ENCODE measurements at places on chromosomes 2 and 18.

DNA sequence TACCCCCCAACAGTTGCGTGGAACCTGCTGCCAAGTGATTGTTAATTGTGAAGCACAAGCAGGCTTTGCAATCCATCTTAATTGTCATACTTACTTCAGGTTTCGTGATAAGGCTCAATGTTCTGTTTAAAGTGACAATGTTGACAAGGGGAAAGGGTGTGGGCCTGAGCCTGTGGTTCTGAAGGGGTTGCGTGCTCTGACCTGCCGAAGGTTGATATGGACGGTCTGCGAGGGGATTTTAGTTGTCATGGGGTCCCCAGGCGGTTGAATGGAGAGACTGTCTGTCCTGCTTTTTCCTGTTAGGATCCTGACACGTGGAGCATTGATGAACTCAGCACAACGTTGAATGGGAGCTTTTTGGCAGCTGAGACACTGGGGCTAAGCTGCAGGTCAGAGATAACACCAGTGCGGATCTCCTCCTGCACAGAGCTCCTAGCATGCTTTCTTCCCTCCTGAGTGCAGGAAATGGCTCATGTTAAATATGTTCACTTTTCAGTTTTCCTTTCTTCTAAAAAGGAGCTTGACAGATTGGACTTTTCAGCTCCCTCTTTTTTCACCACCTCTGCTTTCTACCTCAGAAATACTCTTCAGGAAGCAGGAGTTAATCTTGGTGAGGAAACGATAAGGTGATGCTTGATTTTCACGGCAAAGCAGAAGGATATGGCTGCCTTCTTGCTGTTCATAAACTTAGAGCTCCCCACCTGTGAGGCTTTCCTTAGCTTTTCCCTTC is 62.9 kb upstream of the ZEB2 start:
- no peak for DNase-seq

- no peak for DNase-seq
Measured at GRCh38 chr2:161206471-161207032, 46.3 kb downstream of the TANK start.

DNA sequence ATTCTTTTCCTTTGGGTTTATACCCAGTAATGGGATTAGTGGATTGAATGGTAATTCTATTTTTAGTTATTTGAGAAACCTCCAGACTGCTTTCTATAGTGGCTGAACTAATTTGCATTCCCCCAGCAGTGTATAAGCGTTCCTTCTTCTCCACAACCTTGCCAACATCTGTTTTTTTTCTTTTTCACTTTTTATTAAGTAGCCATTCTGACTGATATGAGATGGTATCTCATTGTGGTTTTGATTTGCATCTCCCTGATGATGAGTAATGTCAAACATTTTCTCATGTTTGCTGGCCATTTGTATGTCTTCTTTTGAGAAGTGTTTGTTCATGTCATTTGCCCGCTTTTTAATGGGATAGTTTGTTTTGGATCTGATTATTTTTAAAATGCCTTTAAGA is 64.1 kb upstream of the MEIS1 start:
- no peak for DNase-seq

DNA sequence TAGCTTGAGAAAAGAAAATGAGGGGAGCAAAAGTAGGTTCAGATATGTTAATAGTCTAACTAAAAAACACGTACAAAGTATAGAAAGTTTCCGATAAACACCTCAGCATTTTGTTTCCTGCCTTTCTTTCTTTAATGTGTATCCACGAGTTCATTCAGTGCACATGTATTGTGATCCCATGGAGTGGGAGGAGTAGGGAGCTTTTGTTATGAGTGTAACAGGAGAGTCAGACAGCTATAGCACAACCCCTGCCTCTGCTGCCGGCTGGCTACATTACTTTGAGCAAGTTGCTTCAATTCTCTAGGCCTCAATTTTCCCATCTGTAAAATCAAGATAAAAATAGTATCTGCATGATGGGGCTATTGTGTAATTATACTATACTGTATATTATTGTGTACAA is 249.2 kb upstream of the FIGN start:
- DNase-seq: no peak

GRCh38 chr2:189514104-189514503 is 66.5 kb downstream of the SLC40A1 start:
- DNase-seq: no peak

Data from NCI-H2171 (cell line).